Activated B cell treated with CpG ODN at 0.5 μM for 24 hours (primary cell): ENCODE measurements at places on chromosomes 11 and 22.

DNA sequence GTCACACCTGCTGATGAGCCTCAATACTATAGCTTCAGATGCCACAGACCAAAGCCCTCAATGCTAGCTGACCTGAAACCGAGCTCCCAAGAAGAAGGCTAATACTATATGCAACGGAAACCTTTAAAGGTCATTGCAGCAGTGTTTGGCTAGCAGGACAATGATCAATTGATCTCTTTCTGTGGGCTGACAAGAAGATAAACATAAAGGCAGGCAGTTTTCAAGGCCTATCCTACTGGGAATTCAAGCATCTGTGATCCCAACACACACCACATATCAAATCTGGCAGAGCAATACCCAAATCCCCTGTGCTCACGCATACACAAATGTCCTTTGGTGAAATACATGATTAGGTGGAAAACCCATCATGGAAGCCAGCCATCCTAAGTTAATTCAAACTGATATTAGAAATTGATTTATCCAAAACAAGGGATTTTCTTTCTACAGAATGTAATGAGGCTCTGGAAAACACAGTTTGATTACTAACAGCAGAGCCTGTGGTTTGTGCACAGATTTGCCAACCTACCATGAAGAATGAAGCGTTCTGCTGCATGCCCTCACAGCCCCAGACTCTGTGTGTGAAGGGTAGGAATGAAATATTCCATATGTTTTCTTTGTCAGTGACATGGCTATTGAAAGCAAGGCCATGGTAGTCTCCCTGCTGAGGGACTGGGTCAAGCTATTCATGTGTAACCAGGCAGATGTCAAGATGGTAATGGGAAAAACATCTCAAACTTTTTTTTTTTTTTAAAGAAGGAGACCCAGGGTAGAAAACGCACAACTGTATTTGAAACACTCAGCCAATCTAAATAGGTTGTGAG lies 12.2 kb downstream of the LGR4 start:
- no peaks in the 10 kb centered on the region for H3K36me3 ChIP-seq
- H3K27me3 ChIP-seq, result peaks cover 11% of the 10 kb centered on the region
- DNase-seq, result no peak

DNA sequence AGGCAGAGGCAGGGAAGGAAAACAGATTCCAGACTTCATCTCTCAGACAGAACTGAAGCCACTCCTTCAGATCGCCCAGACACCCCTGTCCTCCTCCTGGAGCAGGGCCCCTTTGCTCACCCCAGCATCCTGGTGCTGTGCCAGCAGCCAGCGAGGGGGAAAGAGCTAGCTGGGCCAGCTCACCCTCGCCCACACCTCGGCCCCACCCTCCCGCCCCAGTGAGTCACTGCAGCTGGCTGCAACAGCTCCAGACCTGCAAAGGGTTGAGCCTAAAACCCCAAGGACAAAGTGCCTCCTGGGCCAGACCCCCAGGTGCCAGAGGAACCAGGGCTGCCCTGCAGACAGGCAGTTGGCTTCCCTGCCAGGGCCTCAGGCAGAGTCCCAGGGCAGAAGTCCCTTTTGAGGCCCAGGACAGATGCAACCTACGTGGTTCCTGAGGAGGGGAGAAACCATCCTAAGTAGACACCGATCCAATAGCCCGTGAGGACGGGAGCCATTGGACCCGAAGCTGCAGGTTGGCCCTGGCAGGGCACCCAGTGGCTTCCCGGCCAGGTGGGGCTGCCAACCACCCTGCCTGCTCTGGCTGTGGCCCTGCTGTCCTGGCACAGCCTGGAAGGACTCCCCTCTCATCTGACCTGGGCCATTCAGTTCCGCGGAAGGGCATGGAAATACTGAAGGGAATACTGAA lies 7.2 kb downstream of the AHNAK start:
- peak overlapping the region; percentile 97 for H3K27ac ChIP-seq
- H3K4me3 ChIP-seq, result peak overlapping the region; percentile 63
- no peak for DNase-seq
- H3K36me3 ChIP-seq, result peaks cover 22% of the 10 kb centered on the region

DNA sequence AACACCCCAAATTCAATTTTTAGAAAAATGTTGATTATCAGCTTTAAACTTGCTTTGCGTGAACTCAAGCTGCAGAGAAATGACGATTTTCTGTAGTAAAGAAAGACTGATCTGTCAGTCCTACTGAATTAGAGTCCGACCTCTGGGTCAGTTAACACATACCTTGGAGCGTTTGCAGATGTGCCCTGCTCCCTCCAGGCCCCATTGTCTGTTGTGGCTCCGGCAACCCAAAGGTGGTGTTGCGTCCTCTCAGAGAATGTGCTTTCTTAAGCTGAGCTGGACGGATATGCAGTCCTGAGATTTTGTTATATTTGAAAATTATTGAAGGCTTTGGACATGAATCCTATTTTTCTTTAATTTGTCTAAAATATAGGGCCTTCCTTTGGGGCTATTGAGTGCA lies 31.5 kb upstream of the MYO18B start:
- no peak overlapping the region for H3K27ac ChIP-seq
- no peaks in the 10 kb centered on the region for H3K4me1 ChIP-seq
- H3K4me3 ChIP-seq, result no peak overlapping the region
- H3K36me3 ChIP-seq, result peaks cover 88% of the 10 kb centered on the region
- no peaks in the 10 kb centered on the region for H3K27me3 ChIP-seq

DNA sequence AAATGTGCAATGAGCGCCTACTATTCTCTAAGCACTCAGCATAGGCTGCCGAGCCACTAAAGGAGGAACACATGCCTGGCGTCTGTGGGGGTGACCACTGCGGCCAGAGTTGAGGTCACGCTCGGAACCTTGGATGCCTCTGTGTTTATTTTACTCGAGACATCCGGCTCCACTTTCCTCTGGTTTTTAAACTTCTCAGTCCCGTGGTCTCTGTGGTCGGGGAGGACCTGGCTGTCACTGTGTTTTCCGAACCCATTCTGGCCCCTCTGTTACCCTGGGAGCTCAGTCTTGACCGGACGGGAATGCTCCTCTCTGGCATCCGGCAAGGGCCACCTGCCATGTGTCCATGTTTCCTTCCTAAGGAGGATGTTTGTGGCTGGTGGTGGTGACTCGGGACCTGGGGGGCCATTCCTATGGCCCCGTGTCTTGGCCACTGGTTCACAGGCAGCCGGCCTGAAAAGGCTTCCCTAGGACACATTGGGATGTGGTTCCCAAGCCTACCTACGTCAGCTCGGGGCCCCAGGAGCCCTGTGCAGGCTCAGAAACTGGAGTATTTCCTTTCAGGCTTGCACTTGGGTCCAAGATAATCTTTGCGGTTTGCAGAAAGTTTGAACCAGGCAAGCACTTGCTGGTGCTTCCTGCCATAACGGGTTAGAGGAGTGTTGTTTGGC lies 46.7 kb upstream of the PARVG start:
- peaks cover 86% of the 10 kb centered on the region for H3K36me3 ChIP-seq
- no peaks in the 10 kb centered on the region for H3K27me3 ChIP-seq
- DNase-seq, result no peak
- no peak overlapping the region for H3K27ac ChIP-seq
- H3K4me1 ChIP-seq, result no peaks in the 10 kb centered on the region
- no peak overlapping the region for H3K4me3 ChIP-seq

DNA sequence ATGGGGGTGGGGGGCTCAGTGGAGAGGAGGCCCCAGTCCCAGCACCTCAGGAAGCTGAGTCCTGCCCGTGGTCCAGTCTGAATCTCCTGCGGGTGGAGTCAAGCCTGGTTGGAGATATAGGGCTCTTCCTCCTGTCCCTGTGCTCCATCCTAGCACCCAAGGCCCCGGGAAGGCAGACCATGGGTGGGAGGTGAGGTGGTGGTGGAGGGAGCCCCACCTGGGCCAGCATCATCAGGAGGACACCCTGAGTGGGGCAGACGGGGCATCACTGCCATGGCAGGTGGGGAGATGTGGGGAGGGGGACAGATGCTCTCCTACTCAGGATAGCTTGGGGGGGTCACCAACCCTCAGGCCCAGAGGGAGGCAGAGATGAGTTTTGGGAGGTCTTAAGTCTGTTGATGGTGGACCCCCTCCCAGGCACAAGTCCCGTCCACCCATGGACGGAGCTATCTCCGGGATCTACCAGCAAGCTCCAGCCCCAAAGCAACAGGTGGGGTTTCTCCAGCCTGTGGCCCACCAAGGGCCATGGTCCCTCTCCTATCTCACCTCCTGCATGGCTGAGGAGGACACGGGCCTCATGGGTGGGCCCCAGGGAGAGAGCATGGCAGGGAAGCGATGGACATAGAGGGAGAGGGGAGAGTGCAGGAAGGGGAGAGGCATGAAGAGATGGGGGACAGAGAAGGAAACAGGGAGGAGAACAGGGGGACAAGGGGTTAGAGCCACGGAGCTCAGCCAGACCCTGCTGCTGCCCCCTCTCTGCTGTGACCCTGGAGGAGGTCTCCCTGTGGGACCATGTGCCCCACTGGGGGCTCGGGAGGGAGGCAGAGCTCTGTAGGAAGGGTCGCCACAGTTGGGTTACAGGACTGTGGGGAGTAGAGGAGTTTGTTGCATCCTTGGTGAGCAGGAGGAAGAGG lies 1.3 kb downstream of the MRGPRE start:
- no peaks in the 10 kb centered on the region for H3K4me1 ChIP-seq
- no peak overlapping the region for H3K27ac ChIP-seq
- H3K27me3 ChIP-seq, result peaks cover 3% of the 10 kb centered on the region
- no peaks in the 10 kb centered on the region for H3K36me3 ChIP-seq
- H3K4me3 ChIP-seq, result no peak overlapping the region
